Fibroblast of skin of left quadriceps (primary cell): ENCODE measurements at places on chromosomes 11 and 22.

- no peak for DNase-seq
Measured at GRCh38 chr11:8234910-8235309, 28.8 kb downstream of the LMO1 start.

DNA sequence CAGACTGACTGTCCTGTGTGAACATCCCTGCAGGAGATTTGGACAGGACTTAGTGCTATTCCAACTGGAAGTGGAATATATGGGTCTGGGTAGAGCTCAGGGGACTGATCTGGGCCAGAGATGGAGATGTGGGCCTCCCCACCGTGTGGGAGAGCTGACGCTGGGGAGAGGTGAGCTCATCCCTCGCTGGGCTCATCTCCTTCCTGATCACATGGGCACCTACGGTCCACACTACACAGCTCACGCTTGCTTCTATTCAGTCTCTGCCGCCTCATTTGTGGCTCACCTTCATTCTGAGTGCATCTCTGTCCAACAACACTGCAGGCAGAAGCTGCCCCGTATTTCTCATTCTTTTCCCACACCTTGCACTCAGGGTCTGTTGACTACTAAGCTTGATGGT, 16.6 kb upstream of the RAB1B start:
- DNase-seq = no peak

GRCh38 chr11:38672445-38672844, 2074.4 kb upstream of the RAG2 start:
- DNase-seq = no peak

GRCh38 chr11:135031205-135031989, 619.4 kb upstream of the B3GAT1 start:
- no peak for DNase-seq

DNA sequence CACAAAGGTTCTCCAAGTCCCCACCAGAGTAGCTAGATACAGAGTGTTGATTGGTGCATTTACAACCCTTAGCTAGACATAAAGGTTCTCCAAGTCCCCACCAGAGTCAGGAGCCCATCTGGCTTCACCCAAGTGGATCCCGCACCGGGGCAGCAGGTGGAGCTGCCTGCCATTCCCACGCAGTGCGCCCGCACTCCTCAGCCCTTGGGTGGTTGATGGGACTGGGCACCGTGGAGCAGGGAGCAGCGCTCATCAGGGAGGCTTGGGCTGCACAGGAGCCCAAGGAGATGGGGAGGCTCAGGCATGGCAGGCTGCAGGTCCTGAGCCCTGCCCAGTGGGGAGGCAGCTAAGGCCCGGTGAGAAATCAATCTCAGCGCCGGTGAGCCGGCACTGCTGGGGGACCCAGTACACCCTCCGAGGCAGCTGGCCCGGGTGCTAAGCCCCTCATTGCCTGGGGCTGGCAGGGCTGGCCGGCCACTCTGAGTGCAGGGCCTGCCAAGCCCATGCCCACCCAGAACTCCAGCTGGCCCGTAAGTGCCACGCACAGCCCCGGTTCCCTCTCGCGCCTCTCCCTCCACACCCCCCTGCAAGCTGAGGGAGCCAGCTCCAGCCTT, 404.1 kb downstream of the METTL15 start:
- no peak for DNase-seq

GRCh38 chr11:22920939-22921565, 60.8 kb upstream of the CCDC179 start:
- DNase-seq = peak; percentile 26

- DNase-seq = no peak
Measured at GRCh38 chr22:25090225-25090890, 109.3 kb upstream of the CRYBB3 start.

DNA sequence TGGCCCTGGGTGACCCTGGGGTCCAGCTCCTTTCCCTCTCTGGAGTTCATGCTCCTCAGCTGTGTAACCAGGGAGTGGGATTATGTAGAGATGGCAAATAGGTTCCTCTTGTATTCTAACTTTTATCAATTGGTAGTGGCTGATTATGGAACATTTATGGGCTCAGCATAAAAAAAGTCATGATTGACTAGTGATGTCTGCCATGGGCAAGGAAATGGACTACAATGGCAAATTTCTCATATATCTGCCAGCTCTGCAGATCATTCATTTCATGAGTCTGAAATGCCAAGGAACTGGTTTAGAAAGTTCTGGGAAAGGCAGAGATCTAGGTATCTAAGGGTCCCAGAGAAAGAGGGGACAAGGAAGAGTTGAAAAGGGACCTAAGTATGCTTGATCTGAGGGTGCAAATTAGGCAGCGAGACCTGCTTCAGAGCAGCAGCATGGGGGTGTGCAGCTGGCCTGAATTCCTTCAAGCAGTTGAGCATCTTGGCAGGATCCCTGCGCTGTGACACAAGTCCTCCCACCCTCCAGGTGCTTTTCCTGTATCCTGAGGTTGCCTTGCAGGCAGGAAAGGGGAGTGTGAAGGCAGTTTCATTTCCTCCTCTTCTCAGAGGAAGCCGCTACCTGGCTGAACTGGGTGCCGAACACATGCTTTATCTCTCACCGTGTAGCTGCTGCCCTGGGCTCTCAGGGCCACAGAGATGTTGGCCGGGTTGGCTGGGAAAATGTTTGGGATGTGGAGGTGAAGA, 10.4 kb downstream of the SLC15A3 start:
- DNase-seq = no peak

DNA sequence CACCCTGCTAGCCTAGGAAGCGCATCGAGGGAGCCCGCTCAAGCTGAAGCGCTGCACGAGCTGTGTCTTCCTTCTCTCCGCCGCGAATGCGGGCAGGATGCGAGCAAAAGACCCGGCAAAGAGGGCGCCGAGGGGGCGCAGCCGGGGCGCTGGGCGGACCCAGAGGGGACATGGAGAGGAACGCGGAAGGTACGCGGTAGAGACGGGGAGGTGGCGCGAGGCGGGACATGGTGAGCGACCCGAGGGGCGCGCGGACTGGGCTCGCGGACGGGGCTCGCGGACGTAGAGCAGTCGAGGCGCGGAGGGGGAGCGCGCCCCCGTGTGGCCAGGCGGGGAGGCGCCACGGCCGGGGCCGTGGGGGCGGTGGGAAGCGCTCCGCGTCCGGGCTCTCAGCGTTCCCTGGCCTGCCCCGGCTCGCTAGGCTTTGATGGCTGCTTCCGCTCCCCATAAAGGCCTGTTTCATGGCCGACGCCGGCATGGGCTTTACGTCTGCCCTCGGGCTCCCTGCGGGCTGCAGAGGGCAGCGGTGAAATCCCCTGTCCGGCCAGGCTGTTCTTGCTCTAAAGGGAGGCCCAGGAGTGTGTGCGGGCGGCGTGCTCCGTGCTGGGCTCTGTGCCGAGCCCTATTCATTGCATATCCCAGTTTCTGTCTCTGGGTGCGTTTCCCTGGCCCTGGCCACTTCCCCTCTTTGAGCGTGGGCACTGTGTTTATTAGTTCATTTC, 31.2 kb upstream of the TRIM29 start:
- DNase-seq = peak; percentile 26

GRCh38 chr22:41198027-41198580, 7.0 kb upstream of the L3MBTL2 start:
- no peak for DNase-seq

DNA sequence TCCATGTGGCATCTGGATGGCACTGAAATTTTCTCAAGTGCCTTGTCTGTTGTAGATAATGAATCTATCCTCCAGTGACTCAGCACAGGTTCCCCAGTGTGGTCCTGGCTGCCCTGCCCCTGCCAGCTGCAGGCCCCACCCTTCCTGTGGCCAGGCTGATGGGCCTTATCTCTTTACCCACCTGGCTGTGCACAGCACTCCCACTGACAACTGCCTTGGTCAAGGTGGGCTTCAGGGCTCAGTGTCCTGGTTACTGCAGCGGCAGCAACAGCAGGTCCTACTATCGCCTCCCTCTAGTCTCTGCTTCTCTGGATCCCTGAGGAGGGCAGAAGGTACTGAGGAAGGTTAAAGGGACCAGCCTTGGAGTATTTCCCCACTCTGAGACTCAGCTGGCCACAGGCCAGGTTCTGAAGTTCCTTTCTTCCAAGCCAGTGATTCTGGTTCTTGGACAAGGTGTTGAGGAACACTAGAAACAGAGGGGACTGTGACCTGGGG, 3.1 kb downstream of the HMBS start:
- no peak for DNase-seq

DNA sequence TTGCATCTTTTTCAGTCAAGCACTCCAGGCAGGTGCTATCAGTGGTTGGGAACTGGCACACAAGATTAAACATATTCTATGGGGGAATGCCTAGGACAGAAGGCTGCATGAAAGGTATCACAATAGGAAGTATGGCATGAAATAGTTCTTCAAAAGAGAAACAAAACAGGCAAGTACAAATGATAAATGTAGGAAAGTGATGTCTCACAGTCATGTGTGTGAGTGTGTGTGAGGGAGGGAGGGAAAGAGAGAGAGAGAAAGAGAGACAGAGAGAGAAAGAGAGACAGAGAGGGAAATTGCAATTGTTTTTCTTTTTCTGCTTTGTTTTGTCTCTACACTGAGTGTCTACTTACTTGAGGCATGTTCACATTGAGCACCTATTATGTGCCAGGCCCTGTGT, 456.3 kb downstream of the MIAT start:
- no peak for DNase-seq

GRCh38 chr11:5846701-5847100, 5.0 kb upstream of the OR52E6 start:
- DNase-seq = no peak

GRCh38 chr11:8477680-8478079, 116.3 kb downstream of the STK33 start:
- no peak for DNase-seq

DNA sequence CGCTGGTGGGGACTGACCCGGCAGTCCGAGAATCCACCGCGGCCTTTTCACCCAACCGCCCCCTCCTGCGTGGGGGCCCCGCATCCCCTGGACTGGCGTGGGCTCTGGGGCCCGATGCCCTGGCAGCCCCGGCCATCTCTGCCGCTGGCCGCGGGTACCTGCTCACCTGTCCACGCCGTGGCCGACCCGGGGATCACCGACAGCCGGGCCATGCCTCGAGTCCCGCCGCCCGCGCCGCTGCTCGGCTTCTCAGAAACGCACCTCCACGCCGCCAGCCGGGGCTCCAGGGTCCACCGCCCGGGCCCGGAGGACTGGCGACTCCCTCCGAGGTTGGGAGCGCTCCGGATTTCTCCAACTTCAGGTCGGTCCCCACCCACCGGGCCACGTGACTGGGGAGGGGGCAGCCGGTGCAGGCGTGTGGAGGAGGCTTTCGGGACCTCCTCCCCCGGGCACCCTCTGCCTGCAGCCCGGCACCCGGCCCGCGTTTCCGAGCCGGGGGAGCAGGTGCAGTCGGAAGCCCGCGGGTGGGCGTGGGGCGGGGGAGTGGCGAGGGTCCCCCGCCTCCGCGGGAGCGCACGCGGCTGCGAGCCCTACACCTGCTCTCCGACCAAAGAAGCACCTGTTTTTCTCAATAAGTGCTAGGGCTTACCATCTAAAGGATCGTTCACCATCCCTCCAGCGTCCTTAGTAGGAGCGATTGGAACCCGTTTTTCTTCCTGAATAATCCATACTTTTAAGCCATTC, 554 bp upstream of the NRIP3 start:
- DNase-seq = no peak

DNA sequence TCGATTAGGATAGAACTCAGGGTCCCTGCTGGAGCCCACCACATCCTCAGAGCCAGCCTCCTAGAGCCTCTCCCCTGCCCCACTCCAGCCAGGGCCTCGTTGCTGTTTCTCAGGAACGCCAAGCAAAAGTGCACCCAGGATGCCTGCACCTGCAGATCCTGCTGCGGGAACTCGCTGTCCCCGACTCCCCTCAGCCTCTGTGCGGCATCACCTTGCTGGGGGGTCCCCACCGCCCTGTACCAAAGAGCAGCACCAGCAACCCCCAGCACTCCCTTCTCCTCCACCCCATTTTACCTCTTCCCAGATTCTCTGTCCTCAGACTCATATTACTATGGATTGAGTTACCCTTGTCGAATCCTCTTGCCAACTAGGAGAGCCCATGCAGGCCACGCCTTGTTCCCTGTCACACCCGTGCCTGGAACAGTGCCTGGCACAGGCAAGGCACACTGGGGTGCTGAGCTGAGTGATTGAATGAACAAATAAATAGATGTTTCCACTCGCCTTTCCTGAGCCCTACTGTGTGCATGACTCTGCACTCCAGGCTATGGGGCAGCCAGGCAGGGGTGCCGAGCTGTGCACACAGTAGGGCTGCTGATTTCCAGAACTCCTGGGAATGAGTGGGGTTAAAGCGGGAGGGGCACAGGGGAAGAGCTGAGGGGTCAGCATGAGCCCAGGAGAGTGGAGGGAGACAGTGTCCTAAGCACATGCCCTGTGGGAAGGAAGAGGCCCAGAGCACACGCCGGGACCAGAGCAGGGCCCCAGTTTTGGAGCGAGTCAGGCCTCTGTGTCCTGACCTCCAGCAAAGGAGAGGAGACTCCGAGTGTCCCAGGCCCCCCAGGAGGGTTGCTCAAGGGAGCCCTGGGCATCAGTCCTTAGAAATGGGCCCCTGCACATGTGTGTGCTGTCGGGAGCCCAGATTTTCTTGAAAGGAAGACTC, 44.3 kb downstream of the LINC01488 start:
- DNase-seq = no peak

DNA sequence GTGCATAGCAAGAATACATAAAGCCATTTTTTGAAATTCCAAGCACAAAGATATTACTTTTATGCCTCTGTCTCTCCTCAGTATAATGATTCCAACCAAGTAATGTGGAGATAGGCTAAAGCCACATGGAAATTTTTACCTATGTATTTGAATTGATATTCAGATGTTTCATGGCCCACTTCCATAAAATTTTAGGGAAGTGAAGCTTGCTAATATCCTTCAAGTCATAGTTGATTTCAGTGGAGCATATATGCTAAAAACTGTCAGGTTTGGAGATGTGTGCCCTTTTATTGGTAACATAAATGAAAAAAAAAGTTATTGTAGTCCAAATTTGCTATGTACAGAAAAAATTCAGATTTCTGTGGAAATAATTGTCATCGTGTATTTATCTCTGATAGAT, 12.3 kb downstream of the MS4A4E start:
- no peak for DNase-seq

DNA sequence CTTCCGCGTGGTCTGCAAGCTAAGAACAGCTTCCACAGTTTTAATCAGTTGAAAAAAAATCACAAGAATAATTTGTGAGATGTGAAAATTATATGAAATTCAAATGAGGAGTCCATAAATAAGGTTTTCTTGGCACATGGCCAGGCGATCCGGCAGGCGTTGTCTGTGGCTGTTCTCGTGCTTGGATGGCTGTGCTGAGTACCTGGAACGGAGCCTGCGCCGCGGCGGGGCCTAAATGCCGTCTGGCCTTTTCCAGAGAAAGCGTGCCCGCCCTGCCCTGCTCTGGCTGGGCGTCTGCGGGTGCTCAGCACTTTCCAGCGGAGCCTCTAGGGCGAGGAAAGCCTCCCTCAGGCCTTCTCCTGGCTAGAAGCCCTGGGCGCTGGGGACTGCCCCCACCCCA, 41.8 kb downstream of the OSBPL5 start:
- no peak for DNase-seq

- no peak for DNase-seq
Measured at GRCh38 chr11:70522593-70523311, 124.4 kb downstream of the CTTN start.

DNA sequence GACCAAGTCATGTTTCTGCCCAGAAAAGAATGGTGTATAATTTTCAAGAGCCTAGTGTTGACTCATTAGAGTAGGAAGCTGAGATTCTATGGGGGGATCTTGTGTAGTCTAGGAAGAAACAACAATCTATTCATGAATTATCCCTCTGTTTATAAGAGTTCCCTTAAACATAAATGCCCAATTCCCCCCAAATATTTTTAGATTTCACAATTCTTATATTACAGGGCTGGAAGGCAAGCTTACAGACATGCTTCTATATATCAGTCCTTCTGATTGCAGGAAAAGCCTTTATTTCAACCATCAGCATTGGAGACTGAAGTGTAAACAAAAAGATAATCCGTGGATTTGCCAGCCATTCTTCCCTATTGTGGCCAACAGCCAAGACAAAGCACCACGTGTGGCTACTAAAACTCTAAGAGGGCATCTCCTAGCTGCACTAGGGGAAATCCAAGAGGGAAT, 71.4 kb downstream of the NAT10 start:
- DNase-seq = no peak
